NCI-H1048 (cell line): ENCODE measurements at places on chromosomes 2 and 18.

DNA sequence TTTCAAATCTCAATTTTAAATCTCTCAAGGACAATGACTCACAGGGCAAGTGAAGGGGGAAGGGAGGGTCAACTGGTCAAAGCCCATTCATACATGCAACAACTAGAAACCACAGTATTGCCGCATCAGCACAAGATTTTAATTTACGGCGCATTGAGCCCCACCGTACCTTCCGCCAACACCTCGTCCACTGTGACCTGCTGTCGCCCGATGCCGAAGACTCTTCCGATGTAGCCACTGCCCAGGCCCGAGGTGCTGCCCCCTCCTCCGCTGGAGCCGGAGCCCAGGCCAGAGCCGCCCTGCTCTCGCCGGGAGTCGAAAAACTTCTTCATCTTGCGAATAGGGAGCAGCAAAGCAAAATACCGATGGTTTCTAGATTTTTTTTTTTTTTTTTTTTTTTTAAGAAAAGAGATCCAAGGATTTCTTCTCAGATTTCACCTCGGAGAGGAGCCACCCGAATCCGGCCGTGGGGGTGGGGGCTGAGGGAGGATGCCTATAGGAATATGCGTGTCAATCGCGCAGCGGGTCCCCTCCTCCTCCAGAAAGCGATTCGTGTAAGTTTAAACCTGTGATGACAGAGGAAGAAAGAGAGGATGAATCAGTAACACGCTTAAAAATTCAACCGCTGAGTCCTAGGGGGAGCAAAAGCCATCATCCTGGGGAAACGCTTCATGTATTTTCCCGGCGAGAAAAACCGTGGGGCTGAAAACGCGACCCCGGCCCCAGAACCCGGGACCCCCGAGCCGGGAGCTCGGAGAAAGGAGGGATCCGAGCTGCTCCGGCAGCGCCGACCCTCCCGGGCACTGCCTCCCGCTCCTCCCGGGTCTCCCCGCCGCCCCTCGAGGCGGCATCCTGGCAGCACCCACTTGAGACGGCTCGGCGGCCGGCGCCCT is 584 bp downstream of the AAK1 start:
- DNase-seq, result no peak

DNA sequence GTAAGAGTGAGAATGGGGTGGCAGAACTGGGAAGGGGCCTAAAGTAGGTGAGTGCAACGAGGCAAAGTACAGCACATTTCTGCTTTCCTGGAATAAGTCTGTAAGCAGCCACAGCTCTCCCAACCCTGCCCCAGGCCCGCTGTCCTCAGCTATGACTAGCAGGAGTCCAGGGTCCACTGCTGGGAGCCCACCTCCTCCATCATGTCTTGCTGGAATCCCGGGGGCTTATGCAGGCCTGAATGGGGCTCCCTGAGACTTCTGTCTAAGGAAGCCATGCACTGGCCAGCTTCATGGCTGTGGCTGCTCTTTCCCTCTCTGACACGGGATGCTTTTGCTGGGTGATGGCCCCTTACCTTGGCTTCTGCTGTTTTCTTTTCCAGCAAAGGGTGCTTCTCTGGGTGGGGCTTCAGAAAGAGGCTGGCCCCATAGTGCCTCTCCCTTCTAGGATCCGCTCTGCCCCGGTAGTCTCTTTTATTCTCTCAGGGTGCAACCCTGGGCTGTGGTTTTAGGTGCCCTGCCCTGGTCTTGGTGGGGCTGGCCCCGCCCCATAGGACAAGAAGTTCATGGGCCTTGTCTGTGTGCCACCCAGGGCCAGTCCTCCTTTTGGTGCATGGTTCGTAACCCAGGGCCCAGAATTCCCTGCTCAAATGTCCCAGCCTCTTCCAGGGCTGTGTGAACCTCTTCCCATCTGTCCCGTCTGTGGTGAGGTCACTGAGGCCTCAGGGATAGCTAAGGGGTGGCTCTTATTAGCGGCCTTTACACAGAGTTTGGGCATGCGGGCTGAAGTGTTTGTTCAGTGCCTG is 33.8 kb upstream of the POLE4 start:
- DNase-seq, result no peak

- DNase-seq, result no peak
Measured at GRCh38 chr18:76824754-76825153, 2.4 kb downstream of the ZNF236 start.

DNA sequence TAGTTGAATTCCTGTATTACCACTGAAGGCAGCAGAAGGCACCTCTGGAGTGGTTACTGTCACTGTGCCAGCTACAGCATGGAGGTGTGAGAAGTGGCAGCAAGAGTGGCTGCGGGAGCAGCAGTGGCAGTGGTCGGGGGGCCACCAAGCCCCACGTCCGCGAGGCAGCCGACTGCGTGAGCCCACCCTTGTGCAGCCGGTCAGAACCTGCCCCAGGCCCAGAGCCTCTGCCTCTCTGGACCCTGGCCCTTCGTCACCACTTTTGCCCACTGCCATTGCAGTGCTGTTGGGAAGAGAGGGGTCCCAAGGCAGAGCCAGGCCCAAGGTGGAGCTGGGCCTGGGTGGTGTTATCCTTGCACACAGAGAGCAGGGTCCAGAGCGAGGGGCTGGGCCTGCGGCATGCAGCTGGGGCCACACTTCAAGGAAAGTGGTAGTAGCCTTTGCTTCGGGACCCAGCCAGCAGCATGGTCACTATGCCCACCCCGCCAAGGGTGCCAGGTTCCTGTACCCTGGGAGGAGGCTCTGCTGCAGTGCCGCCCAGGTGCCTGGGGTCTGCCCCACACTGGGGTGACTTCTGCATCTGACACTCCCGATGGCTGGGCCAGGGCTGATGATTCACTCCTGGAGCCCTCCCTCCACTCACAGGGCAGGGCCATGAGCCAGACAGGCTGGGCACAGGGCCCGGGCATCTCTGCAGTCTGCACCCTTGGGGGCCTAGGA is 450.1 kb upstream of the LRATD1 start:
- DNase-seq, result no peak

DNA sequence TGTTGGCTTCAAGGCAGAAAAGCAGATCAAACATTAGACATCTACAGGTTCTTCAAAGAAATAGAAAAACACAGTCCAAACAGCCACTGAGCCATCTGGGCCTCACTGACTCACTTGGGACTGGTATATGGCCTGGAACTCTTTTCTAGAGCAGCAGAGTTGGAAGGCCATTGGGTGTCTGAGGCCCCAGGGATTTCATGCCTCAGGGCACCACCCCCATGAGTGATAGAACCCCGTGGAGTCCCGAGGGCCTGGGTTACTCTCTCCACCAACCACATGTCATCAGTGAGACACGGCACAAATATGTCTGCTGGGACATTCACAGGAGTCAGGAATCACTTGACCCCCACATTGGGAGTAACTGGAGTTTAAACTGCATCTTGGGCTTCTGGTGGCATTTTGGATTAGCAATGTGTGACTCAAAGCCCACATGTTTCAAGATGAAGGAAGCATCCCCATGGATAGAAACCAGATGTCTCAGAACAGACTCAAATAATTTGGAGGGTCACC is 44.0 kb downstream of the CAPN13 start:
- DNase-seq, result no peak

DNA sequence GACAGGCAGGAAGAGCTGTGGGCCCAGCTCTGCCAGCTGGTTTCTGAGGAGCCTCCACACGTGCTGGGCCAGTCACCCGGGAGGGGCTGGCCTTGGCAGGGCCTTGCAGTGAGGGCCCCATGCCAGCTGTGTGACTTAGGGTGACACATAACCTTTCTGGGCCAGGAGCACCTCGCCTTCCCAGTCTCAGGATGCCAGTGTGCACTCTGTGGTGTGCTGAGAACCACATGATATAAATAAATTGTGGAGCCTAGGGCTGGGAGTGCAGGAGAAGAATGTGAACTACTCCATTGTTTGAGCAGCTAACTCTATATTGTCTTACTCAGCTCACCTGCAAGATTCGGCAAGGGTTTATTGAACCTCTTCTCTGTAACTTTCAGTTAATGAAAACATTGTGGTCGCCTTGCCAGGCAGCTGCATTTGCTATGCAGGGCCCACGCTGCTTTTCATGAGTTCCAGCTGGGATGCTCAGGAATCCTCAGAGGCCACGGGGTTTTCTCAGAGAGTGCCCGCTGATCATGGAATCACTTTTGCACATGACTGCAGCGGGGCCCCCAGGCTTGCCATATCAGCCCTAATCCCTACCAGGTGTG is 222.3 kb downstream of the SH3RF3 start:
- no peak for DNase-seq

DNA sequence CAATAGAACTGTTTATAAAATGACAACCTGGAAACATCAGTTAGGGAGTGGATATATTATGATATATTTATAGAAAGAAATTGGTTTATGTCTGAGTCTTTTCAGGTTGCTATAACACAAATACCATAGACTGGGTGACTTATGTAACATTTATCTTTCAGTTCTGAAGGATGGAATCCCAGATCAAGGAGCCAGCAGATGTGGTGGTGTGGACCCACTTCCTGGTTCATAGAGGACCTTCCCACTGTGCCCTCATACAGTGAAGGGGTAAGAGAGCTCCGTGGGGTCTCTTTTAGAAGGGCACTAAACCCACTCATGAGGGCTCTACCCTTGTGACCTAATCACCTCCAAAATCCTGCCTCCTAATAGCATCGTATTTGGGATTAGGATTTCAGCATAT is 86.7 kb downstream of the BCL2 start:
- DNase-seq, result no peak
